ENCODE measurements at places on chromosomes 16 and 17.
A peak's percentile ranks its signal among the peaks of the same experiment; 100 is the strongest.

DNA sequence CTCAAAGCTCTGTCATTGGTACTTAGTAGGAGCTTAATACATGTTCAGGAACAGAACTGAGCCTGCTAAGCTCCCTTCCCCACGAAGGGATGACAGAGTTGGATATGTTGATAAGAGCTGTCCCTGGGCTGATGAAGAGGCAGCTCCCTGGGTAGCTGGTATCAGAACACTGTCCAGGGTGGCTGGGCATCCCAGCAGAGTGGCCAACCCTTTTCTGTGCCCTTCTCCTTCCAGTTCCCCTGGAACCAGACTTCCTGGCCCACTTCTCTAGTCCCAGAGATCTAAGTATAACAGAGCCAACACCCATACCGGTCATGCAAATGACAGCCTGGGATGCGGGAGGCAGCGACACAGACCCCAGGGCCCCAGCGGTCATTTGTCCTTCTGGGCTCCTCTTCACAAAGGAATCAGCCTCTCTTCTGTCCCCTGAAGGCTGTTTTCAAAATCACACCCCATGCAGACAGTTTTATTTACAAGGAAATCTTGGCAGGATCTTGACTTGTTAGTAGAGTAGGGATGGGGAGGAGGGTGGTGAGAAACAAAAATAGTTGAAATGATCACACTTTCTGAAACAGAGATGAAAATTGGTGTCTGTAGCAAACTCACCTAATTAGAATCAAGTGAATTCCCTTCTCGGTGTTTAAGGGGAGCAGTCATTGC lies 1.4 kb upstream of the RHBDL3 start:
- DNase-seq: no peak

DNA sequence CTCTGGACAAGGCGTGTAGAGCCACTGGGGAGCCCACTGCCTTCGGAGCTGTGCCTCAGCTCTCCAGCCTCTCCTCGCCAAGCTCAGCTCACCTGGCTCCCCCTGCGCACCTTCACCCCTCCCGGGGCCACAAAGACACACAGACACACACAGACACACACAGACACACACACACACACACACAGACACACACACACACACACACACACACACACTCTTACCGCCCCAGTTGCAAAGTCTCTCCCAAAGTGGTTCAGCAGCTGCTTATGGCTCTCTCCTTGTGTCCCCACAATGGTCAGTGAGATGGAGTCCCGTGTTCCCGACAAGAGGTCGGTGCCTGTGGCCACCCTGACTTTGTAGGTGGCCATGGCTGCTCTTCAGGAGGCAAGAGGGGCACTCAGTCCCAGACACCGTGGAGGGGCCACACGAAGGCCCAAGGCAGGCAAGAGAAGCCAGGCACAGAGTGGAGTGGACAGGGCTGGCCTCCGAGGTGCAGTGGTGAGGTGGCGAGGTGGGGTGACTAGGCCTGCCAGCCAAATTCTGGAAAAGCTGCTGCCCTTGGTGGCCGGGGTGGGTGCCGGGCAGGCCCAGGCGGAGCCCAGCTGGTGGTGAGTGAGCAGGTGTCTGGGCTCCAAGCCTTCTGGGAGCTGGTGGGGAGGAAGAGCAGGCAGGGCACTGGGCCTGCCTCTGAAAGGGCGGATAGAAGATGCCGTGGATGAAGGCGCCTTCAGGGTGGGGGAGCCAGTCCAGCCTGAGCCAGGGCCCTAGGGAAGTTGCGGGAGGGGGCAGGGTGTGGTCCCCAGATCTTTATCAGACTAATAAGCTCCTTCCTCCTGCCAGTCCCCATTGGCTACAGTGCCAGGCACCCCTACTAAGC lies at the start of gene ALOX12B:
TSS of gene ALOX12B (minus strand) at position 642 of the 877 bp plus-strand sequence. CDS start at position 368, 274 bp downstream.
- no peak for DNase-seq

- DNase-seq: no peak
Measured at GRCh38 chr16:4495766-4496165, 19.6 kb downstream of the HMOX2 start.

DNA sequence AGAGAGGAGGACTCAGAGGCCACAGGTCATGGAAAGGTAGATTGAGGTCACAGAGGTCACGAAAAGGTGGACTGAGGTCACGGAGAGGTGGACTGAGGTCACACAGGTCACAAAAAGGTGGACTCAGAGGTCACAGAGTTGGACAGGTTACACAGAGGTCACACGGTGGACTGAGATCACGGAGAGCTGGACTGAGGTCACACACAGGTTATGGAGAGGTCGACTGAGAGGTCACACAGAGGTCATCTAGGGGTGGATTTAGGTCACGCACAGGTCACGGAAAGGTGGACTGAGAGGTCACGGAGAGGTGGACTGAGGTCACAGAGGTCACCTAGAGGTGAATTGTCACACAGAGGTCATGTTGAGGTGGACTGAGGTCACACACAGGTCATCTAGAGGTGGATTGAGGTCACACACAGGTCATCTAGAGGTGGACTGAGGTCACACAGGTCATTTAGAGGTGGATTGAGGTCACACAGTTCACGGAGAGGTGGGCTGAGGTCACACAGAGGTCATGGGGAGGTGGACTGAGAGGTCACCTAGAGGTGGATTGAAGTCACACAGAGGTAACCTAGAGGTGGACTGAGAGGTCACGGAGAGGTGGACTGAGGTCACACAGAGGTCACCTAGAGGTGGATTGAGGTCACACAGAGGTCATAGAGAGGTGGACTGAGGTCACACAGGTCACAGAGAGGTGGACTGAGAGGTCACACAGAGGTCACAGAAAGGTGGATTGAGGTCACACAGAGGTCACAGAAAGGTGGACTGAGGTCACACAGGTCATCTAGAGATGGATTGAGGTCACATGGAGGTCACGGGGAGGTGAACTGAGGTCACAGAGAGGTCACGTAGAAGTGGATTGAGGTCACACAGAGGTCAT lies 26.7 kb upstream of the JPT2 start:
- DNase-seq: no peak

DNA sequence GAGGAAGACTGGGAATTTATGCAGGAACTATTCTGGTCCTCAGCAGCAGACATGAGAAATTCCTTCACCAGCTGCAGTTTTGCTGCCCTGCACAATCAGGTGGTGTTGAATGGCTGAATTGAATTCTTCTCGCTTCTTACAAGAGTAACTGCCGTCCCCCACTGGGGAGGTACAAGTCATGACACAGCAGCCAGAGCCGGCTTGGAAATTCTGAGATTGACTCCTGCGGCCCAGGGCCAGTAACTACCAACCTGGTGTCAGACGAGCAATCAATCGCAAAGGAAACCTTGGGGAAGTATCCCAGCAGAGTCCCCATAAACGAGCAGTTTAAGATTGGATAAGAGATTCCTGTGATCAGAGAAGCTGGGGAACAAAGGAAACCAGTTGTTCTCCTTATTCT lies 30.7 kb downstream of the KNOP1 start:
- no peak for DNase-seq

GRCh38 chr16:65704866-65705265 lies 583.0 kb upstream of the CDH11 start:
- DNase-seq: no peak

- no peak for DNase-seq
Measured at GRCh38 chr17:65896889-65897288, 295.0 kb downstream of the CEP112 start.

DNA sequence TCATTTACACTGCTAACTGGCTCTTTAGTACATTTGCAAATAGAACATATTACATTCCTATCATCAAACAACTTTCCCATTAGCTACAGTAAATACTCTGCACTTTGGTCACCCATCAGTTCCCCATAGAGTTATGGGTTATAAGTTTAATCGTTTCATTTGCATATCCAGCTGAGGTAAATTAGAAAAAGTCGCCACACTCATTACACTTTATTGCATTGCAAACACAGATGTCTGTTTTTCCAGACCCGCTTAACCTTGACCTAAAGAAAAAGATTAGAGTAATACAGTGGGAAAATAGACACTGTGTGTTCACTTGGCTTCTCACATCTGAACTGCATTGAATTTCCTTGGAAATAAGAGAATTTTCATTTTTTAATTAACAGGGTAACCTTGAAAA lies 213.1 kb upstream of the PSMD7 start:
- DNase-seq: no peak

- no peak for DNase-seq
Measured at GRCh38 chr17:12429116-12429515, 236.6 kb upstream of the MYOCD start.

- DNase-seq: no peak
Measured at GRCh38 chr16:57137566-57138273, 45.3 kb downstream of the CPNE2 start.

DNA sequence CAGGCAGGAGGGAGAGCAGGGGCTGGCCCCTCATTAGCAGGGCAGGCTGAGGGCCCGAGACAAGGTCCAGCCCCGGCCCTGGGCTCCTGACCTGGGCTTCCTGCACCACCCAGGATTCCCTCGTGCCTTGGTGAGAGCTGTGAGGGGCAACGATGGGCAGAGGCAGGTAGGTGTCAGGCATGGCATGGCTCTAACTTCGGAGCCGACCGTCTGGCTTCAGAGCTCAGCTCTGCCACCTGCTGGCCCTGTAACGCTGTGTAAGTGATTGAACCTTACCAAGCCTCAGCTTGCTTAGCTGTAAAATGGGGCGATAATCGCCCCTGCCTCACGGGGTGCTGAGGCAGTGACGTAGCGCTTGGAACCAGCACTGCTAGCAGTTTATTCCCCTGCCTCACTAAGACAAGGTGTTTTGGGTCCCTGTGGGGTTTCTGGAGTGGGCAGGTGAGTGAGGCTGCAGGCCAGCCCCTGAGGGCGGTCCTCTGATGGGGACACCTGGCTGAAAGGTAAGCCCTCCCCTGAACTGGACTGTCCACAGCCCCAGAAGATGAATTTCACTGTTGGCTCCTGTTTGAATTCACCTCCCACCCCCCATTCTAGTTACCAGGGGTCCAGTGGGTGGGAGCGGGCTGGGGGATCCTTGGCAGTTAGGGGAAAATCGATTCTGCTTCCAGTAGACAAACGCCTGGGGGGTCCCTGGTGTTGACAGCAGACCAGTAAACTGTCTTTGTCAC lies 184.8 kb upstream of the GSE1 start:
- DNase-seq: peak; percentile 64

DNA sequence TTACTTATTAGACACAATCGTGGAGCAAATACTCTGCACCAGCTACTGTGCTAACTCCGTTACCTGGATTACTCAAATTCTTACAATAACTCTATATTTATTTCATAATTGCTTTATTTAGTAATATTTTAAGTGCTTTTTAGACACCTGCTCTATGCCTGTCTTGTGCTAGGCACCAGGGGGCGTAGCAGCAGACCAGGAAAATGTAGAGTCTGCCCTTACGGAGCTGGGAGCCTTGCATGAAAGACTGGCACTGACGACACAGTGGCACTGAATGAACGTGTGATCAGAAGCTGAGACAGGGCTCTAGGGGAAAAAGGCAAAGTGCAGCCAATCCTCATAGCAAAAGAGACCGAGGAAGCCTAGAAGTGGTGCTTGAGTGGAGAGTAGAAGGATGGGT lies 486.5 kb downstream of the CDH13 start:
- DNase-seq: peak; percentile 23

GRCh38 chr17:46003907-46004748 lies 5.1 kb downstream of the STH start:
- no peak for DNase-seq

DNA sequence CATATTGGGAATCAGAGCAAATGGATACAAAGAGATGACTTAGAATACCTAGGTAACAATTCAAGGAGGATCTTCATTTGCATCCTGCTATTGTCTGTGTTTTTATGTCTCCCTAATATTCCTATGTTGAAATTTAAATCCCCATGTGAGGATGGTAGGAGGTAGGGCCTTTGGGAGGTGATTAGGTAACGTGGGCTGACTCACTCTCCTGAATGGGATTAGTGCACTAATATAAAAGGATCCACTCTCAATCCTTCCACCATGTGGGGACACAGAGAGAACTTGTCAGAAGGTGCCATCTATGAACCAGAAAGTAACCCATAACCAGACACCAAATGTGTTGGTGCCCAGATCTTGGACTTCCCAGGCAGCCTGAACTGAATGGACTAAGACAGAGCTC lies 83.4 kb downstream of the CDH8 start:
- DNase-seq: no peak

Measured in activated CD4-positive, alpha-beta T cell treated with anti-CD3 and anti-CD28 coated beads, Interleukin-10, Interleukin-2, amounts not matched to agents 100 ng/mL and 50 ng/mL, durations not matched to agents 16 hours and 8 hours (primary cell).